ENCODE measurements at places on chromosomes 7 and 10.

GRCh38 chr7:155709453-155709852 lies 65.0 kb downstream of the RBM33 start:
- DNase-seq: no peak

DNA sequence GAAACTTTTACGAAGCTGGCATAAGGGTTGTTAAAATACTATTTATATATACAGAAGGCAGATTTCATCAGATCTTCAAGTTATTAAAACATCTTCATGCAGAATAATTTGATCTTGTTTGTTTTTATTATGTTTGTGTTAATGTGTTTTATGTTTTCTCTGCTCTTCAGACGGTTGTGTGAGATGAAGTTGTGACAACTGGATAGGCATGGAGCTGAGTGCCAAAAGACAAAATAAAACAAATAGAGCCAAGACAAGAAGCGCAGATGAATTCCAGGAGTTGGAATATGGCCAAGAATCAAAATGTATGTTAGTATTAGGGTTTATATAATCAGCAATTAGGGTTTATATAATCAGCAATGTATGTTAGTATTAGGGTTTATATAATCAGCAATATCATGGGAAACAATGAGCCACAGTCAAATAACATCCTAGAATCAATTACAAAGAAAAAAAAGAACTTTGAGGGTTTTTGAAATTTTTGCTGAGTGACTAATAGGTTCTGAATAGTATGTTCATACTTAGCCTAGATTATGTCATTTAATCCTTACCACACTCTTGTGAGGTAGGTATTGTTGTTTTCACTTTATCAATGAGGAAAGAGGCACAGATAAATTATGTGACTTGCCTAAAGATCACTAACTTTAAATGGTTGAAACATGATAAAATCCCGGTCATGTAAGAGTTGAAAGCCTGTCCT lies 488.0 kb upstream of the STEAP1 start:
- no peak for DNase-seq

DNA sequence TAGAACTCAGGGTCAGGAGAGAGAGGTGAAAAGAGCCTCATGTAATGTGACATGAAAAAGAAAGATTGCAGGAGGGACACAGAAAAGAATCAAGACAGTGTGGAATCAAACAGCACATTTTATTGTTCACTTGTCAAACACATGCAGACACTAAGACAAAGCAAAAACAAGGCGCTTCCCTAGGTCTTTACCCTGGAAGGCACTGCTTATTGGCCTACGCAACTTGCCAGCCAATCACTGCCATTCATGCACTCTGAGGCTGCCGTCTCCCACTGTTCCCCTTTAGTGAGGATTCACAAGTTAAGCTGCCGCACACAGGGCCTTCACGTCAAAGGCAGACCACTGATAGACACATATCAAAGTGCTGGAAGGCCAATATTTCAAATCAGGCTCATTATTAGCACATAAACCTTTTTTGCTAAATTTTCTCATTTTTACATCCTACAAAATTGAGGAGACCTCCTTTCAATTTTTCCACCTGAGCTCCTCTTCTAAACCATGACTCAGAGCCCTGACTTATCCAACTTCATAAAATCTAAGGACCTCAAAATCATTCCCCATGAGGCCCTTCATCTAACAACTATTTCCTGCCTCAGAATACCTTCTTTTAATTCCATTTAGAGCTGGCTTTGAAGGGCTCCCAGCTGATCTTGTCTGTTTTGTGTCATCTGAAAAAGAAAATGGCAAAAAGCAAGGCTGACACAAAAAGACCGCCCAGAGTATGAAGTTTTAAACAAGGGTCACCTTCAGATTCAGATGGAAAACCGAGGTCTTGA lies 149.4 kb downstream of the CHCHD3 start:
- DNase-seq: no peak

DNA sequence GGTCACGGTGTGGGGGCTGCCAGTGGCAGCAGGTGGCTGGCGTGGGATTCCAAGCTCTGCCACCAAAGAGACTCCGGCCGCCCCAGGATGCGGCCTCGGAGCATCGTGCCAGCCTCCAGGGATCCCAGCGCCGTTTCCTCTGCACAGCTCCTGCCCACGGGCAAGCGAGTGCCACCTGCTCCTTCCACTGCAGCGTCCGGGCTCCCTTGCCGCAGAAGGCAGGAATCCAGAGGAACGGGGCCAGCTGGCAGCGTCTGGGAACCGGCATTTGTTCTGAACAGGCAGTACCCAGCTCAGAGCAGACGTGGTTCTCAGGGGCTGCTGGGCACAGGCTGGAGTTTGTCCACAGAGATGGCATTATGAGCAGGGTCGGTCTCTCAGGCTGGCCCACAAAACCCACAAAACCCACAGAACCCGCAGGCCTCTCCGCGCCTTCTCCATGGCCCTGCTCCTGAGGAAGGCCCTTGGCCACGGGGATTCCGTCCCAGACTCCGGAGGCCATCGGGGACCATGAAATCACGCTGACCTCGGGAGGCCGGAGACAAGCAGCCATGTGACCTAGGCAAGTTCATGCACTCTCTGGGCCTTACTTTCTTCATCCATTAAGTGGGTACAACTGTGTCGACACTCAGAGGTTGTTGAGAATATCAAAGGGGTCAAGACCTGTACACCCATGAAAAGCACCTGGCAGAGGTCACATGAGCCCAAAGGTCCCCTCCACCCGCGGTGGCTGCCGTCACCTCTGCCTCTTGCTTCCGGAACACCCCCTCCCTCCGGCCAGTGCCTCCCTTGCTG lies 72.1 kb upstream of the TNRC18 start:
- no peak for DNase-seq

DNA sequence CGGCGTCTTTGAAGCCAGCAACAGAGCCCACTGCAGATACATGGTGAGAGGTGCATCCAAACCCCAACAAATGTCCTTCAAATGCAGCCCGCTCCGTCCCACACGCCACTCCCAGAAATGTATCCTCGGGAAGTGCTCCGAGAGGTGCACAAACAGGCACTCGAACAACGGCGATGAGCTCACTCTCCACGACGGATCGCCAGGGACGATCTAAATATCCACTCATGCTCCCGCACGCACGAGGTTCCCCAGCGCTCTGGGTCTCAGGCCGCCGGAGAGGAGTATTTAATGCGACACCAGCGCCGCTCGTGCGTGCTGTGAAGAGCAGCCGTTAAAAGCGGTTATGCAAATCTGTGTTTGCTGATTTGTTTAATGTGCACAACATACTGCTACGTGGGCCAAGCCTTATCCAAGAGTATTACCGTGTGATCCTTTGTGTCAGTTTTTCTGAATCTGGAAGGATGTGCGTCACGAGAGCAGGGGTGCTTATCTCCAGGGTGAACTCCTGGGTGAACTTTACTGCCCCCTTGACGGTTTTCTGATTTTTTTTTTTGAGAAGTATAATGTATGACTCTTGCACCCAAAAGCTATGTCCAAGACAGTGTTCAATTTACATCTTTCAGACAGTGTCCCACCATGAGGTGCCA lies 48.5 kb upstream of the PPP2R2D start:
- DNase-seq: no peak

DNA sequence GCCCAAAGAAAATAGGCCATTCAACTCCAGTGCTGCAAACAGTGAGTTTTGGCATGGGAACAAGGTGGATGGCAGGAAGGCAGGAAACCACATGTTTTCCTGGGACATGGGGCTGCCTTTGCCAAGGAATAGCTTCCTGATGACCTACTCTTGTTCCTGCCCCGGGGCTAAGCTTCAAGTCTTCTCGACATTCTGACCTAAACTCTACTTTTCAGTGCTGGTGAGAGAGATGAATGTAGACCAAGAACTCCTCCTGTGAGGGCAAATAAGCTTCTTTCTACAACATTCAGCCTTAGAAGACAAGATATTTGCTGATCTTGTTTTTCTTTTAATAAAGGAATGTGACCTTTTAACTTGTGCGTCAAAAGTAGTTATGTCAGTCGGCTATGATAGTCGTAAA lies 199.0 kb downstream of the GPR37 start:
- no peak for DNase-seq

- no peak for DNase-seq
Measured at GRCh38 chr7:1748839-1749173, 78.7 kb downstream of the ELFN1 start.

DNA sequence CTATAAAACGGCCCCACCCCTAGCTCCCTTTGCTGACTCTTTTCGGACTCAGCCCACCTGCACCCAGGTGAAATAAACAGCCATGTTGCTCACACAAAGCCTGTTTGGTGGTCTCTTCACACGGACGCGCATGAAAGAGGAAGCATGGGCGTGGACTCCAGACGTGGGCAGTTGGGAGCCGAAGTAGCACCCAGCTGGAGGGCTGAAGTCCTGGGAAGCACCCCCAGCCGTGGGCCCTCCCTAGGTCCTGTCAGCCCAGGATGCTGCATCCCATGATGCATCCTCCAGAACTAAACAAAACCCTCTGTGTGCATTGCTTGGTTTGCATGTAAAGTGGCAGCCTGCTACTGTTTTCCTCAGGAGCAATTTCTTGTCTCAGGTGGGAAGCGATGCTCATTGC lies 62.1 kb upstream of the CFAP46 start:
- DNase-seq: no peak

DNA sequence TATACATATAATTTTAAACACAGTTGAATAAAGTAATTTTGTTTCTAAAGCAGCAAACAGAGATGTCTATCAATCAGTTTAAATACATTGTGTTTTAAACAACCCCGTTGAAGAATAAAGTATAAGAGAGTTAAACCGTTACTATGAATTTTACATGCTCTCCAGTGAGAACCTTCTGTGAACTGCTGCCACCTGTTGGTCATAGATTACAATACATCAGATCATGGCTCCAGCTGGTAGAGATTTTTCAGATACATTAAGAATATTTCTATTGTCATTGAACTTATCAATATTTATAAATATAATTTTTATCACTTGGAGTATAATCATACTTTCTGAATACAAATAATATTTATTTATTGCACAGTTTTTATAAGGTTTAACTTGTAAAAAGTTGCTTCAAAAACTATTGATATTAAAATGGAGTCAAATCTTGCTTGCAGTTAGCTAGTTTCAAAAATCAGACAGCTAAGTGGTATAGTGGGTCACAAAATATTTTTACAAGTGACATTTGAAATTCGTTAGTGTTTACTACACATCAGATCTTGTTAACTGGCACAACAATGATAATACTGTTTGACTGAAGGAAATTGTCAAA lies 561.2 kb upstream of the PHF14 start:
- no peak for DNase-seq
